ENCODE measurements at places on chromosomes 2 and 18.

DNA sequence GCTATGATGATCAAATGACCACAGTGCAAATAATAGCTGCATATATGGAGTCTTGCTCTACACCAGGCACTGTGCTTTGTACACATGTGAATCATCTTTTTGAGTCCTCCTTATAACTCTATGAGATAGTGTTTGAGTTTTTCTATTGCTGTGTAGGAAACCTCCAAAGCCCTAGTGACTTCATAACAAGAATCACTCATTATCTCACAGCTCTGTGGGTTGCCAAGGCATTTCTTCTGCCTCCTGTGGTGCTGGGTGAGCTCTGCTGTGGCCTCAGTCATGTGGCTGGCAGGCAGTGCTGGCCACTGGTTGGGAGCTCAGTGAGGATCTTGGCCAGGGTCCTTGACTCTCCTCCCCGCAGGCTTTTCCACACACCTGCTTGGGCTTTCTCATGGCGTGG, 153.4 kb downstream of the CAPN13 start:
- no peak for DNase-seq

DNA sequence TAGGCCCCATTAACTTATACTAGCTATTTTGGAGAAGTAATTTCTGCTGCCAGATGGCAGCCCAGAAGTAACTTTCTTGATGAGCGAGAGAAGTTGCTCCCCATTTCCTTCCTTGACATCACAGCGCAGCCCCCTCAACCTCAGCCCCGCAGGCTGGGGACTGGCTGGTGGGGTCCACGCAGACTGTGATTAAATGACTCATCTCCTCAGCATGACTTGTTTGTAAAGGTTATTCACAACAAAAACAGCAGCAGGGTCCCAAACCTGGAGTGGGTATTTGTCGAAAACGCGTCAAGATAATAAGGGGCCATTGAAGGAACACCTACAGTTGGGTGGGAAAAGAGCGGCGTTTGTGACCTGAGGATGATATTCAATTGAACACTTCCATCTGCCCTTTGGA, 120.6 kb downstream of the TXNL1 start:
- no peak for DNase-seq

DNA sequence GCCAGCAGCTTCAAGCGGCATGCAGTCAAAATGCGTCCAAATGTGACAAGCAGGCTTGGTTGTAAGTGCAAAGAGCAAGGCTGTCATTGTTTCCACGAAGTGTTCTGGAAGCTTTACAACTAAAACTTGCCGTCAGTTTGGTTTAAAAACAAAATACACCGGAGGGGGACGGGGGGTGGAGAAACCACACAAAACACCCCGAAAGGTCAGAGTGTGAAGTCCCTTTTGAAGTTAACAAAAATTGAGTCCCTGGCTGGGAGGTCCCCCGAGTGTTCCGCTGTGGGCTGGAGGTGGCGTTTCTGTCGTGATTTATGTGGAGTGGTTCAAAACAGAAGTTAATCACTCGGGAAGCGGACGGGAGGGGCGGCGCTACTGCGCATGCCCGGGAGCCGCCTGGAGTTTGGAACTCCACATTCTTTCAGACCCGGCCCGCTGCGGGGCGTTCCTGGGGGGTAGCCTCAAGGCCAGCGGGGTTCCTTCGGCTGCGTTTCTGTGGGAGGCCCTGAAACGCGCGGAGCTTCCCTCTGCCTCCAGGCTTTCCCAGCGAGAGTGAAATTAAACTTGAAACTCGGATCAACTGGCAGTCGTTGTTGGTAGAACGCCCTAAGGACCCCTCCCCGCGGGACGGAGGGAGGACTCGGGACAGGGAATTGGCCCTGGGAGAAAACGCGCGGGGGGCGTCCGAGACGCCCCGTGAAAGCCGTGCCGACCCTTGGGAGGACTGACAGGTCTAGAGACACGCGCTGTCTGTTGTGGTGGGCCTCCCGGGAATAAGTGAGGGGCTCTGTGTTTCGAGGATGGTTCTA, 1.4 kb downstream of the TGIF1 start:
- DNase-seq = peak; percentile 24

- no peak for DNase-seq
These were observed 33.7 kb downstream of the LCT start for GRCh38 chr2:135803278-135803677.

DNA sequence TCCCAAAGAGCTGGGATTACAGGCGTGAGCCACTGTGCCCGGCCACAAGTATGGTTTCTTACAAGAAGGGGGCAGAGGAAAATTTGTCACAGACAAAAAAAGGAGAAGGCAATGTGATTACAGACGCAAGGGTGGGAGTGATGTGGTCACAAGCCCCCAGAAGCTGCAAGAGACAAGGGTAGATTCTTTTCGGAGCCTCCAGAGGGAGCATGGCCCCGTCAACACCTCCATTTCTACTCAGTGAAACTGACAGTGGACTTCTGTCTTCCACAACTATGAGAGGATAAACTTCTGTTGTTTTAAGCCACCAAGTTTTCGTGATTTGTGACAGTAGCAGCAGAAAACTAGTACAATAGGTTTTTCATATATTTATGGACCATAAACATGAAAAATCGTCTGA, 2.1 kb upstream of the TCF7L1 start:
- no peak for DNase-seq

- DNase-seq = no peak
These were observed 90.9 kb downstream of the LYPD6B start for GRCh38 chr2:149129433-149129832.

DNA sequence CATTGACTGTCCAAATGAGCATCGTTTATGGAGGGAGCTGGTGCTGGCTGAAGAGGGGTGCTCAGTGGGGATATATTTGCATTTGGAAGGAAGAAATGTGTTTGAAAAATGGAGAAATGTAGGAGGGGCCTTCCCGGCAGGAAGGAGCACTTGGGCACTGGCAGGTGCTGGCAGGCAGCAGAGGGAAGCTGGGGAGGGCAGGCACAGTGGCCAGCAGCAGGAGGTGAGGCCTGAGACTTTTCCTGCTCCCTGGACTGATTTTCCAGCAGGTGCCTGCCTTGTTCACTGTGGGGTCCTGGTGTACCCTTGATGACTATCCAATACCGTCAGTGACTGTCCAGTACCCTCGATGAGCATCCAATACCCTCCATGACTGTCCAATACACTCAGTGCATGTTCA, 20.8 kb upstream of the HPCAL1 start:
- DNase-seq = no peak

- DNase-seq = no peak
These were observed 21.9 kb downstream of the TRABD2A start for GRCh38 chr2:84858937-84859336.

- no peak for DNase-seq
These were observed 23.1 kb downstream of the PDCD1 start for GRCh38 chr2:241835611-241836010.

DNA sequence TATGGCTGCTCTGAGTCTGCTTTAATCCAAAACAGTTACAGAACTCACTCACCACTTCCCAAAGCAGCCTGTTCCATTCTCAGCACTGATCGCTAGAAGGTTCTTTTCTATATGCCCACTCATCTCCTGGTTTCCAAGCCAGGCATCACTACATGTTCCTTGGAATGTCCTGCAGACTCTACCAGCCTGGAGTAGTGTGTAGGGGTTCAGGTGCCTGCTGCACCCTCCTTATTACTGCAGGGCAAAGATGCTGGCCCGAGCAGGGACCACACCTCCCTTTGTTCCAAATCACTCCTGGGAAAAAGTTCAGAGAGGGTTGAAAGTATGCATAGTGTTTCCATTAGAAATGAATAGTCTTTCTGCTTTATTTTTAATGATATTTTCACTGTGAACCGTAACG, 196.6 kb downstream of the SH3RF3 start:
- no peak for DNase-seq

DNA sequence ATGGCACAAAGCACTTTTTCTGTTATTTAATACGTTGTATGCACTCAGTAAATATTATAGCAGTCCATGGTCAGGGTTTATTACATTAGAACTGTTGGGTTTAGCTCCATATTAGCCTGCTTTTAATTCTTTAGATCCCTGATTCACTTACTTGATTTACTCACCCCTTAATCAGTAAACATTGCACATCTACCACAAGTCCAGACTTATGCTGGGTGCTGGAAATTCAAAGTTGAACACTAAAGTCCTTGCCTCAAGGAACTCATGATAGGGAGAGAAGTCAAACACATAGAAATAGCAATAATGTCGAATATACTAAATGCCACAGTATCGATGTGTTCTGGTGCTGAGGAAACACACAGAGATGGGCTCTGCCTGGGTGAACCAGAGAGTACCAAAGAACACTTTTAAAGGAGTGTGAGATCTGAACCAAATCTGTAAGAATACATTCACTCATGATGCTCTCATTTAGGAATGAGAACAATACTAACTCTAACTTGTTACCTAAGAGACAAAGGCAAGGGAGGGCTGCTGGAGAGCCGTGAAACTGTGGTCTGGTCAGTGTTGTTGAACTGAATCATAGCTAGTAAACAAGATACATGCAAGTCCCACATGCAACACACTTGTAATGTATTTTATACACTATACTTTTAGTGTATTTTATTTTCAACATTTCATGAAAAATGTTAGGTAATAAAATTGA, 4.9 kb downstream of the STAT4 start:
- DNase-seq = no peak

GRCh38 chr2:59974051-59974766, 579.2 kb downstream of the BCL11A start:
- DNase-seq = no peak

DNA sequence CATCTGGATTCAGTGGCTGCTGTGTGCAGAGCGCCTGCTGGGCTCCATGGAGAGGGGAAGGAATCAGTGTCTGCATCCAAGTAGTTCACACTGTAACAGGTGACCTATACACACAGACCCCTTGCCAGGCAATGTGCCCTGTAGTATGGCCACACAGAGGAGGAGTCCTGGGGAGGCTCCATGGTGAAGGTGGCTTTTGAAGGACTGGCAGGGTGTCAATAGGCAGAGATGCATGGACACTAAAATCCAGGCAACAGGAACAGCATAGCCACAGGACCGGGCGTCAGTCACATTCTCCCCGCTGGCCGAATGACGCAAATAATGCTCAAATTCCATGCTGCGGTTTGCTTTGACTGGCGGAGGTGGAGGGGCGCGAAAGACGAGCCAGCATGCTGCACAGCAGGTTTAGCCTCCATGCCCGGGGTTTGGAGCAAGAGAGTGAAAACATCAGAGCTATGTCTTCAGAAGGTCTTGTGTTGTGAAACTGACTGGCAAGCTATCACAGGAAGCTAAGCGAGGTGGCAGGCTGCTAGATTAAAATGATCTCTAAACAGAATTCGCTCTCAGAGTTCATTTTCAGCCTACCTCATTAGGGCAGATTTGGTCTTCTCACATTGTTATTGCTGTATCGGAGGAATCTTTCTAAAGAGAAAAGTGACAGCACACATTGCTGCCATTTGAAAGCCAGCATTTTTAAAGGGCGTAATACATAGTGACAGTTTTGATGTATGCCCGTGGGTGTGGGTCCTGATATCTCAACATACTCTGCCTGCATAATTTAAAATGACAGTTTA, 1.2 kb upstream of the CHMP1B start:
- DNase-seq = peak; percentile 19

DNA sequence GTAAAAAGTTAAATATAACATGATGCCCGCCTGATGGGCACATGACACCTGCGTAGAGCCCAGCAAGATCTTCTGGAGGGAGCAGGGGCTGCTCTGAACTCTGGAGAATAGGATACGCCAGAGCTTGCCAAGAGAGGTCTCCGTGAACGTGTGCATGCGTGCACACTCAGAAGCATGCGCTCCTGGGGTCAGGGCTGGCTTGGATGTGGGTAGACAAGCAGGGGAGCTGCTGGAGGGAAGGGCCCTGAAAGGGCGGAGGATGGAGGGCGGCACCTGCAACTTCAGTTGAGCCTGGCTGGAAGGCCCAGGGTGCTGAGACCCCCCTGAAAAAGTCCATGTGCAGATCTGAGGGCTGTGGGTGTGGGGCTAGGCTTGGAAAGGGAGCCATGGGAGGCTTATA, 828.4 kb upstream of the SALL3 start:
- DNase-seq = no peak

- DNase-seq = no peak
These were observed 367.9 kb downstream of the TNS1 start for GRCh38 chr2:217634871-217635270.

DNA sequence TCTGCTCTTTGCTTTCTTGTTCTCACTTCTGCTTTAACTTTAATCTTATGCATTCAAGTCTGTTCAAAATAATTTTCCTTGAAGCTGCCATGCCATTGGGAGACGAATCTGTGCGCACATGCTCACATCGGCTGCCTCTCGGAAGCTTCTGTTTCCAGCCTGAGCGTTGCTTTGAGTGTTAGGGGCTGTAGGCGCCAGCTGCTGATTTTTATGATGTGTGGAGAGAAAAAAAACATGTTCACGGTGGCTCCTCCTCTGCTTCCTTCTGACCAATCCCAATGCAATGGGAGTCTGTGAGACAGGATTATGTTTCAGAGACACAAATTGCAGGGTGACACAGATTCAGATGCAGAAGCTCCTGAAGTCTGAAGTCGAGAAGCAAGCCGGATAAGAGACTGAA, at the start of gene MC4R:
Gene MC4R, minus strand, starts transcription at position 180 of the 400 bp plus-strand sequence. CDS start 426 bp downstream, outside the sequence.
- DNase-seq = peak; percentile 94
